ENCODE measurements at places on chromosomes 3 and 15.

- no peak for DNase-seq
These were observed 86.9 kb downstream of the PLCH1 start for GRCh38 chr3:155658006-155658405.

DNA sequence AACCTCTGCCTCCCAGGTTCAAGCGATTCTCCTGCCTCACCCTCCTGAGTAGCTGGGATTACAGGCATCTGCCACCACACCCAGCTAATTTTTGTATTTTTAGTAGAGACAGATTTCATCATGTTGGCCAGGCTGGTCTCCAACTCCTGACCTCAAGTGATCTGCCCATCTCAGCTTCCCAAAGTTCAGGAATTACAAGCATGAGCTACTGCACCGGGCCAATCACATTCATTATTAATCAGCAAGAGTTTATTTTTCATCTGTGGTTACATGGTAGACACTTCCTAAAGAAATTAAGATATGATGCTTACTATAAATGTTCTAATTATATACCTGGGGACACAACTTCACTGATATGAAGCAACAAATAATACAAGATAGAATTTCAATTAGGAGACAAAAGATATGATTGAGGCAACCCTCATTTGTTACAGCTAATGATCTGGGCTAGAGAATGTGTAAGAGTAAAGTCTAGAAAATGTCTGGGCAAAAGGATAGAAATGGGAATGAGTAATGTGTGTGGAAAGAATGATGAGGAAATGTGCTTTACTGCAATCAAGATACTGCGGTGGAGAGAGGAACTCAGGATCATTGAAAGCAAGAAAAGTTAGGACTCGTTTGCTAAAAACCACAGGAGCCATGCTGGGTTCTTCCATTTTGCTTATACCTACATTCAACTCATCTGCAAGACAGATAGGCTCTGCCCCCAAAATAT is 366.8 kb downstream of the ZIC1 start:
- DNase-seq, result no peak

- DNase-seq, result no peak
These were observed 780.4 kb upstream of the ALCAM start for GRCh38 chr3:104586344-104586743.

DNA sequence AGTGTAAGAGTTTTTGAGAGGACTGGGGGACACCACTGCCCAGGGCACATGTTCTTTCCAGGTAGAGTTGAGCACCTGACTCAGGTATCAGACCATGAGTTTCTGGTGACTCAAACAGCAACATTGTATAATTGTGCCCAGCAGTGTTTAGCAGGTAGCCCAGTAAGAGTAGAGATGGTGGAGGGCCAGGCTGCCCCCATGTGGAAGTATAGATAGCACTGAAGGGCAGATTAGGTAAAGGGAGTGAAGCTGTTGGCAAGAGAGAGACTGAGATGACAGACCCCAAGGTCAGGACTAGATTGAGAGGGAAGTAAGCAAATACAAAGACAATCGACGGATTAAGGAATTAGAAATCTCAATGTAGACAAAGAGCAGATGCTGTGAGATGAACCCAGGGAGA is 74.6 kb downstream of the TRIM42 start:
- DNase-seq, result no peak

- no peak for DNase-seq
These were observed 76.8 kb downstream of the ZPLD1 start for GRCh38 chr3:102511639-102512038.

DNA sequence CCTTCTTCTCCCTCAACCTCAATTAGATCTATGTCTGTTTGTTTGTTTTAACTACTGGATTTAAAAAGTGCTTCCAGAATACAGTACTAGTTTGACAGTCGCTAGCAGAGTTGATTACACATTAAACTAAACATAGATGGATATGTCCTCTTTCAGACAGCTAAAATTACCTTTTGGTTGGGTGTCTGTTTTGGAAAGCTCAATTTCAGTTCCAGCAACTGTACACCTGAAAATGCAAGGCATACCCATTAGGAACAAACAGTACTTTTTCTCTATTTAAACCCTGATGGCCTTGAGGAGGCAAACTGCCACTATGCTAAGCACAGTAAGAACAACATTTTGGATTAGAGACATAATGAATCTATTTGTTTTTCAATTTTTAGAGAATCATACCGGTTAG is 234.4 kb downstream of the UNC13C start:
- DNase-seq, result no peak

GRCh38 chr3:170967126-170967525 is 58.7 kb upstream of the EIF5A2 start:
- no peak for DNase-seq

GRCh38 chr3:184479426-184480126 is 82.0 kb upstream of the EPHB3 start:
- no peak for DNase-seq

- DNase-seq, result no peak
These were observed 53.6 kb downstream of the CLSTN2 start for GRCh38 chr3:139988472-139989156.

DNA sequence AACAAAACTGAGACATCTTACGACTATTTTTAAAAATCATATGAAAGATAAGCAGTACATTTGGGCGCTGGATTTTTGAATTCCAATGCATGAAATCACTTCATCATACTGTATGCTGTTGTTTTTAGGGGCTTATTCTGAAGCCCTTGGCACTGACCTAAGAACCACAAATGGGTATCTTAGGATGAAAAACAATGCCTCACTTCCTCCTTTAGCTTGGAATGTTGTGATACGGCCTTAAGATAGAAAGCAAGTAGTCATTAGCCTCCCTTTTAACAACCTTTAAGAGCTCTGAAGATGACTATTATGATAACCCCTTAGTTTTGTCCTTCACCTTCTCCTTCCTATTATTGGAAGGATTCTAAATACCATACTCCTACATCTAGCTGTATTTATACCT is 289.8 kb downstream of the ARPP21 start:
- DNase-seq, result no peak

- peak; percentile 73 for DNase-seq
These were observed 32.7 kb downstream of the FEM1B start for GRCh38 chr15:68310178-68310803.

GRCh38 chr3:94349310-94349878 is 286.5 kb downstream of the NSUN3 start:
- DNase-seq, result no peak

- no peak for DNase-seq
These were observed 375.5 kb downstream of the NTRK3 start for GRCh38 chr15:87881026-87881425.

DNA sequence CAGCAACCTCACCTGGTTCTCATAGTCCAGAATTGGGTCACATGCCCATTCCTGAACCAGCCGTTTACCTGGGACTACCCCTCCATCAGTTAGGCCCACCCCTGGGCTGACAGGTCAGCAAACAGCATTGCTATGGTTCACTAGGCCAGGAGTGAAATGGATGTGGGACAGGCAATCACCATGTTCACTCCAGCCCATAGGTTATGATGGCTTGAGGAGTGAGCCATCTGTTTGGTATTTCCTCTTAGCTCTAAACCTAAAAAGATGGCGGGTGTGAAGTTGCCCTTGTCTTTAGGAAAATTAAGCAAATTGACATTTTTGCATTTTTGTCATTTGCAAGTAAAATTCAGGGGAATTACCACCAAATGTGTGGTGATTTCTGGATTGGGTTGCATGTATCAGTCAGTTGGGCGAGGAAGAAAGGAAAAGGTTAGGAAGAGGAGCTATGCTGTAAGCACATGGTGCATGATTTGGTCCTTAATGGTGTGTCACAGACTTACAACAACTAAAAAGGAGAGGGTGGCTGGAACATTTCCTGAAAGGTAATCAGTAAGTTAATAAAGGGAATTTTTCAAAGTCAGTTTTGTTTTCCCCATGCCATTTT is 17.2 kb downstream of the NXPE3 start:
- no peak for DNase-seq

All from coronary artery (tissue), 2 donors.